Aorta (tissue), 5 donors: ENCODE measurements at places on chromosomes 13 and 19. TPM values are rescaled to one million over a fixed set of nuclear protein-coding genes. Genes with fewer than 3 reads are reported as not detected.

Gene MBOAT7
- 40.7 TPM for total RNA-seq

DNA sequence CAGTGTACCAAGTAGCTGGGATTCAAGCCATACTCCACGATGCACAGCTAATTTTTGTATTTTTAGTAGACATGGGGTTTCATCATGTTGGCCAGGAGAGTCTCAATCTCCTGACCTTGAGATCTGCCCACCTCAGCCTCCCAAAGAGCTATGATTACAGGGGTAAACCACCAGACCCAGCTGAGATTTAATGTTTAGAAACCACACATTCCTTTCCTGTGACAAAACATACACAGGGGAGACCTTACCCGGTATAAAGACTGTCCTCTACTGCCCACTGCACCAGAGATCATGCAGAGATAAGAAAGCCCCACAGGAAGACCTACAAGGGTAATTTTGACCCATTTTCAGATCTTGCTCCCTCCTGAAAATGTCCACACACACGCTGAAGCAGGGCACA is 22.8 kb upstream of the ZNF83 start:
- DNase-seq, result no peak

DNA sequence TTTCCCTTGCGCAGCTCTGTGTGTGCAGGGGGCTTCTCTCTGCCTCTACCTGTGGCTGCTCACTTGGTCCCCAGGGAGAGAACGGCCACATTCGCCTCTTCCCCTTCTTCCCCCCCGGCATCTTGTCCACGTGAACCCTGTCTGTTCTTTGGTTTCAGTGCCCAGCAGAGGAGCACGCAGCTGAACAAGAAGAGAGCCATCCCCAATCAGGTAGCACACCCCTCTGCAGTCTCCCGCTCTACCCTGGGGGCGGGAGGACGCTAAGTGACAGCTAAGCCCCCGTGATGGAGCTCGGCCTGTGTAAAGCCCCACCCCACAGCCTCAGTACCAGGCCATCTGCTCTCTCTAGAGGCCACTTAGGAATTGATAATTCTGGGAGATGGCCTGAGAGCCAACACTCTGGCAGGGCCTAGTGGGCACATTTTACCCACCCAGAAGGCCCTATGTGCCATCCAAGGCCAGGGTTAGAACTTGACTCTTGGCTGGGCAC is 30.2 kb downstream of the TMED1 start:
- DNase-seq, result no peak

GRCh38 chr19:47157431-47158321 is 27.0 kb downstream of the SAE1 start:
- DNase-seq, result no peak

Gene CD209
- total RNA-seq, result 63.9 TPM

DNA sequence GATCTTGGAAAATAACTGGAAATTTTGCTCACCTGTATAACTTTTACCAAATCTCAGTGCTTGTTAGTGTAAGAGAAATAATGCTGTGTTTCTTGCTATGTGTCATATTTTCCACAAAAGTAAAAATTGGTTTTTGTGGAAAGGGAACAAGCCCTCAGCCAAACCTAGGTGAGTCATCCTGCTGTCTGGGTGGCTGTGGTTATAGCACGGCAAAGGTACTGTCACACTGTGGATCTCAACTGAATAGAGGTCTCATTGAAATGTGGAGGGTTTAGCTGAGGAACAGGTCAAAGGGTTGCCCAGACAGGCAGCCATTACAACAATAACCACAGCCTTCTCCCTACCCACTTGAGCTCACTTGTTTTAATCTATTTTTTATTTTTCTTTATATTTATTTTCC is 338.8 kb upstream of the DACH1 start:
- no peak for DNase-seq

Gene STK11
- 59.5 TPM for total RNA-seq

DNA sequence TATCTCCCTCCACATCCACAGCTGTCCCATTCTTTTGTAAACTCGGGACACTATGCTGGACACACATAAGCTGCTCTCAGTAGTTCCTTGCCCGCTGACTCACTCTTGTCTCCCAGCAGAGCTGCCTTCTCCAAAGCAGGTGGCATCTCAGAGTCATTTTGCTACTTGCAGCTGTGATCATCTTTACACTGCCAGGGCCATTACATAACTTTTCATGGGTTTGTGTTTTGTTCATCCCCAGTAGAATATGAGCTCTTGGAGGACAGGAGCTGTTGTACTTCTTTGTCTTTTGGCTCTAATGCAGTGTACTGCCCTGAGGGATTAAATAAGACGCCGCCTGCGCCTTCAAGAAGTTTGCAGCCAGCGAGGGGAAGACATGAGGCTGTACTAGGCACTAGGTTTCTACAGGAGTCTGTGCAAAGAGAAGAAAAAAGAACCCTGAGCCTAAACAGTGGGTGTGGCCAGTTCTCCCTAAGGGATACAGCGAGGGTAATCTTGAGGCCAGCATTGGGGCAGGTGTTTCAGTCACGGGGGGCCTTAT is 40.8 kb upstream of the GPR183 start:
- no peak for DNase-seq

Gene KCNJ14
- 1.1 TPM for total RNA-seq

DNA sequence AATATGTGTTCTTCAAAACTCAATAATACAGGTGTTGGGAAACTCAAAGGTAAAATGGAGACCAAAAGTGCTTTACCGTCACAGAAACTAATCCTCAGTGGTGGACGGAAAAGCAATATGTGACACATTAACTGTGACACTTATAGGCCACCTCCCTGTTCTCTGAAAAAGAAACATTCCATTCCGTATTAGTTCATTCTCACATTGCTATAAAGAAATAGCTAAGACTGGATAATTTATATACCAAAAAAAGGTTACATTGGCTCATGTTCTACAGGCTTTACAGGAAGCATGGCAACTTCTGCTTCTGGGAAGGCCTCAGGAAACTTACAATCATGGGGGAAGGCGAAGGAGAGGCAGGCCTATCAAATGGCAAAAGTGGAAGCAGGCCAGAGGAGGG is 435.3 kb upstream of the HTR2A start:
- no peak for DNase-seq

DNA sequence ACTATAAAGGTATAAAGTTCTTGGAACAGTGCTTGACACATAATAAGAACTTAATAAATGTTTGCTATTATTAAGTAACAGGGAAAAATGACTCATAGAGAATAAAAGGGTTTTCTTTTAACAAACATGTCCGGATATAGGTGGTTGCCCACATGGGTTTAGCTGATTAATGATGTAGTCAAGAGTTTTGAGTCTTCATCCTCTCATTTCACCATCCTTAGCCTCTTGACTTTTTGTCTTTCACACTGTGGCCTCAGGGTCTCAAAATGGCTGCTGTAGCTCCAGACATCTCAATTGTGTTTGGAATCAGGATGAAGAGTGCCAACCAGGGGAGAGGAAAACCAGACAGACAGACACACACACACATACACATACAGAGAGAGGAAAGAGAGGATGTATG is 97.9 kb downstream of the HSPH1 start:
- DNase-seq, result no peak

Gene KLHL1
- total RNA-seq, result not detected

- no peak for DNase-seq
These were observed 255.0 kb upstream of the SLITRK1 start for GRCh38 chr13:84137292-84137691.

- DNase-seq, result no peak
These were observed 397.8 kb downstream of the FGF14 start for GRCh38 chr13:102003848-102004570.

Gene THSD1
- 6.6 TPM for total RNA-seq

DNA sequence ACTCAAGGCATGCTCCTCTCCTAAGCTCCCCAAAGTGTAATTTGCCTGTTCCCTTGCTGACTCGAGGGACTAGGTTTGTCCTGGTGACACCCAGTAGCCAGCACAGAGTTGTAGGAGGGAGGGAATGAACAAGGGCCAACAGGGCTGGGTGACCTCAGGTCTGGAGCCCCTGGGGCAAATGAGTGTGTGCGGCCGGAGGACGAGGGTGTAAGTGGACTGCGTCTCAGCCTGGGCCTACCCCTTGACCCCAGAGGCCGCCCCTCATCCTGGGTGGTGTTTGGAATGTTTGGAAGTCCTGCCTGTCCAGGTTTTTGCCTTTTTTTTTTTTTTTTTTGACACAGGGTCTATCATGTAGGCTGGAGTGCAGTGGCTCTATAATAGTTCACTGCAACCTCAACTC is 1.3 kb upstream of the ZNF653 start:
- DNase-seq, result no peak

Gene RETN
- total RNA-seq, result not detected

GRCh38 chr13:109336730-109337129 is 449.7 kb downstream of the IRS2 start:
- DNase-seq, result no peak

GRCh38 chr19:1290703-1291651 is 5.3 kb downstream of the EFNA2 start:
- DNase-seq, result no peak

DNA sequence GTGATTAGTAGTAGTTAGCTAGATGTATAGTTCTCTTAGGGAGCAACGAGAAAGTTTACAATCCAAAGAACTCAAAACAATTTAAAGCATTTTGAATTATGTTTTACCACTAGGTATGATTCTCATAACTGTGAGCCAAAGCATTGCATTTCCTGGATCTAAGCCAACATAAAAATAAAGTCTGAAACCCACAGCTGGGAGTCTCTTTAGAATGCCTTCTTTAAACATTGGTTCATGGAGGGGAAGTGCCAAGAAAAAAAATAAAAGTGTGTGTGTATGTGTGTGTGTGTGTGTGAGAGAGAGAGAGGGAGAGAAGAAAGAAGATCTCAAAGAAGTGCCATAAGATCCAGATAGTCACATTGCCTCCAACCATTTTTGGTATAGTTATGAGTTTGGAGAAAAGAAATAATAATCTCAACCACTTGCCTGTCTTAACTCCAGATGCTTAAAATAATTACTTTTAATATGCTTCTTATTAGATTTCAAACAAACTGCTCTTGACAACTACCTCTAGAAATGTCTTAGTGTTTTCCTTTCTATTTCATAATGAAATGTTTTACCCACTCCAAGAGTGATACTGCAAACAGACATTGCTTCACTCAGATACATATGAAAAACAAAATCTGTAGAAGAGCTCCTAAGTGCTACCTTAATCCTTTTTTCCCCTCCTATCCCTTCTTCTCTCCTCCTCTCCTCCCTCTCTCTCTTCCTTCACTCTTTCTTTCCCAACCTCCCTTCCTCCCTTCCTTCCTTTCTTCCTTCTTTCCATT is 554.1 kb downstream of the KCTD12 start:
- no peak for DNase-seq

DNA sequence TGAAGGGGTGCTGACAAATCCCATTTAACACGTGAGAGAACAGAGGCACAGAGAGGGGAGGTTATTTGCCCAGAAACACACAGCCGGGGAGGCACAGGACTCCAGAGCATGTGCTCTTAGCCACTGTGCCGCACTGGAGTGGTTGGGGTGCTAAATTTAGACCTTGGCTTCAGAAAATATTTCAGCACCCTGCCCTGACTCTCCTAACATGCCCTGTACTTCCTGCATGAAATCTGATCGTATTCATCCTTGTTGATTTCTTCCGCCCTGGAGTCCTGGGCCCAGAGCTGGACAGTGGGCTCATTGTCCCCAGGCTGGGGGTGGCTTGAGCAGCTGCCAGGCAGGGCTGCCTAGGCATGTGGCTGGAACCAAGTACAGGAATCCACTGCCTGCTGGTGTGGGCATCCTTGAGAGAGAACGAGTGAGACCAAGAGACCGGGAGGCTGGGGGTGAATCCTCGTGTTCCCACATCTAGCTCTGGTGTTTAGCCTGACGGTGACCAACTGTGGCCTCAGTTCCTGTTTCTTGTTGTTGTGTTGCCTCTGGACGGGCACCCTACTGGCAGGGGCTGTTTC is 5.3 kb downstream of the SLC27A1 start:
- no peak for DNase-seq

Gene JUND
- 492 TPM for total RNA-seq

Gene GARIN5A
- not detected for total RNA-seq

GRCh38 chr19:3908266-3909054 is 24.4 kb upstream of the NMRK2 start:
- DNase-seq, result no peak

Gene HIF3A
- total RNA-seq, result 55.4 TPM

DNA sequence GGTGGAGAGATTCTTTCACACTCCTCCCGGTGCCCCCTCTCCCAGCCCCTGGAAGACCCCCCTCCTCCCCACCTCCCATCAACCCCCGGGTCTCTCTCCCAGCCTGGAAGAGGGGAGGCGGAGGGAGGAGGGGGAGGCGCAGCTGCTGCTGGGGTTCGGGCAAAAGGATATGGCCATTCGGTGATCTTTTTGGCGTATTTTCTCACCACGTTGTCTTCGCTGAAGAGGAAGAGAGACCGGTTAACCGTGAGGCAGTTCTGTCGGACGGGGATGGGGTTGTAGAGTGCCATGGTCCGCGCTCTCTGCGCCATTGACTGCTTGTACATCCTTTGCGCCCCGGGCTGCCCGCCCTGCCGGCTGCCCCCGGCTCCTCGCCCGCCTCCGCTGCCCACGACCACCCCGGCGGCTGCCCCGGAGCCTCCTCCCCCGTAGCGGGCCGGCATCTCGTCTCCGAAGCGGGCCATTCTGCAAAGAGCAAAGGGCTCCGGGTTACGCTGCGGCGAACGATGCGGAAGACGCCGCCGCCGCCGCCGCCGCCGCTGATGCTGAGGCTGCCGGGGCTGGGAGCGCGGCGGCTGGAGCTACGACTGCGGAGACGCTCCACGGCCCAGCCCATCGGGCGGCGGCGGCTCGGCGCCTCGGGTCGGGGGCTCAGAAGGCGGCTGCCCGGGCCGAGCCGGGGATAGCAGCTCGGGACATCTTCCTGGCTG is 363 bp downstream of the CACNA1A start:
- DNase-seq, result no peak

DNA sequence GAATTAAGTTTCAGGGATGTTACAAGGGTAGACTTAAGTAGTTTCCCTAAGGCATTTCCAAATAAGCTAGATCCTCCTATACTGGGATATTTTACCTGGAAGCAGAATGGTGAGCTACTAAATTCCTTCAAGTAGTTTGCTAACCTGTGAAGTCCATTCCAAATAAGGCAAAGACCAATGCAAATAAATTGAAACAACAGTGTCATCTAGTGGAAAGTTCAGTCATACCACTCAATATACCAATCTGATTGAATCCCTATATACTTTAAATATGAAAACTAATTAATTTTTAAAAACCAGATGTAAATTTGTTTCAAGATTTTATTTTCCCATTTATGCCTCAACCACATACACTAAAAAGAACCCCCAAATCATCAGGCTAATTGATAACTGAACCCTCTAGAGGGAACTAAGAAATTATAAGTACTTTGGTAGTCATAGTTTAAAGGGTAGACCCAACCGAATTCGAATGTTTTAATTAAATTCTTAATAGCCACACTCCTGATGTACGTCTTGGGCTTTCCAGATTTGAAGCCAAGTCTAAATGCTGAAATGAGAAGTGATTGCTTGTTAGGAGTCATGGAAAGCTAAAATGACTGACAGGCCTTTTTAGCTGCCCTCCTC is 223.7 kb downstream of the TBC1D4 start:
- no peak for DNase-seq
